ENCODE measurements at places on chromosomes 5 and 9.

GRCh38 chr9:106615118-106615889 lies 247.7 kb upstream of the ZNF462 start:
- no peak for DNase-seq

DNA sequence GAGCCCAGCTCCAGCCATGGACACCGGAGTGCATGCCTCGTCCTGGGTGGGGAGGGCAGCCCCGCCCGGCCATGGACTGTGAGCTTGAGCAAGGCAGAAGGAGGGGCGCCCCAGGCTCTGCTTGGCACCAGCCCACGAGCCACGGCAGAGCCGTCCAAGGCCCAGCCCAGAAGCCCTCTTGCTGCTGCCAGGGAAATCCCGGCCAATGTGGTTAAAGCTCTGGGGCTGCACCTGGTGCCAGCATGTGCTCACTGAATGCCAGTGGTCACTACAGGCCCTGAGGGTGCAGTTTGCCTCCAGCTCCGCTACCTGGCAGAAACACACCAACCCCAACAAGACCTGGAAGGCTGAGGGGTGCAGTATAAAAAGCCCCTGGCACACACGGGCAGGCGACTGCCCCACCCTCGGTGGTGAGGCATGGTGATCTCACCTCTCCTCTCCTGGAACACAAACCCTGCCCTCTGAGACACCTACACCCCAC lies 11.8 kb downstream of the BRD3 start:
- no peak for DNase-seq

GRCh38 chr5:60843386-60843935 lies 608 bp downstream of the ELOVL7 start:
- DNase-seq = no peak

GRCh38 chr5:849651-850301 lies 1.0 kb downstream of the ZDHHC11 start:
- no peak for DNase-seq

GRCh38 chr5:108212775-108213346 lies 169.0 kb downstream of the FBXL17 start:
- DNase-seq = no peak

DNA sequence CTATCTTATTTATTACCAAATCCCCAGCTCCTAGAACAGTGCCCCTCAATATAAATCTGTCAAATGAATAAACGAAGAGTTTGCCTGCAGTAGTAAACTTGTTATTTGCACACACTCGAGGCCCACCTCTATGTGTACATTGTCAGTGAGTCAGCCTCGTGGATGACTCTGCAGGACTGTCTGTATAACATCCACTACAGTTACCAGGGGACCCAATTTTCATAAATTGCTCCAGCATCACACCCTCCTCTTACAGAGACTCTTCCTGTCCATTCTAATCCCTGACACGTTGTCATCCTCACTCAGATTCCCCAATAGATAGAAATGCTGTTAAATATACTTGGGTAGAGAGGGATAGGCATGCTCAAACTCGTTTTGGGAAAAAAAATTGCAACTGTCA lies 478.5 kb downstream of the RAB3C start:
- no peak for DNase-seq

DNA sequence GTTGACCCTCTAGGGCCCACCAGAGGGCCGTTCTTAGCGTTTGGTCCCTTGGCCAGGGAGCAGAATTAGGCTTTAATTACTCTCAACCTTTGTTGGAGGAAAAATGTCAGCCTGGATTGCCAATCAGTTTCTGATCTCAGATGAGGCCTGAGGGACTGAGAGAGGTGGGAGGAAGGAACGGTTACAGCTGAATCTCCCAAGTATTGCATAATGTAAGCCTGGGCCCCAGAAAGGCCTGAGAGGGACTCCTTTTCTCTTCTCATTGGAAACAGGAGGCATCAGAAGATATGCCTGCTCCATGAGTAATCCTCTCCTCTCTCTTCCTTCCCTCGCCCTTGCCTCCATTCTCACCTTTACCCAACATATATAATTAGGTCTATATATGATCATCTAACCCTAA lies 105.7 kb downstream of the INSYN2B start:
- DNase-seq = no peak

GRCh38 chr9:121851641-121852091 lies 200.2 kb downstream of the DAB2IP start:
- DNase-seq = no peak

DNA sequence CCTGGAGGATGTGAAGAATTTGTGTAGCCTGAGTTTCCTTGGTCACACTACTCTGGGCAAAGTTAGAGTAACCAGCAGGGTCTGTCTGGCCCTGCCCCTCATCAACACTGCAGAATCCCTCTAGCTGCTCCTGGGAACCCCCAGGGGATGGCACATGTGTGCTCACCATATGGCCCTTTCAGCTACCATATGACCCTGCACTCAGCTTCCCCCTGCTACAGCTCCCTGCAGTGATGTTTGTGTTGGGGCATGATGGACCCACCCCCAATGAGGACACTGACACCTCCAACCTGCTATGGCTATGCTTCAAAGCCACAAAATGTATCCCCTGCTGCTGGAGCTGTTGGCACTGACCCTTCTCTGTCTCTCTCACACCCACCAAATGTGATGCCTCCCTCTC lies 152.7 kb downstream of the SNX18 start:
- DNase-seq = no peak

DNA sequence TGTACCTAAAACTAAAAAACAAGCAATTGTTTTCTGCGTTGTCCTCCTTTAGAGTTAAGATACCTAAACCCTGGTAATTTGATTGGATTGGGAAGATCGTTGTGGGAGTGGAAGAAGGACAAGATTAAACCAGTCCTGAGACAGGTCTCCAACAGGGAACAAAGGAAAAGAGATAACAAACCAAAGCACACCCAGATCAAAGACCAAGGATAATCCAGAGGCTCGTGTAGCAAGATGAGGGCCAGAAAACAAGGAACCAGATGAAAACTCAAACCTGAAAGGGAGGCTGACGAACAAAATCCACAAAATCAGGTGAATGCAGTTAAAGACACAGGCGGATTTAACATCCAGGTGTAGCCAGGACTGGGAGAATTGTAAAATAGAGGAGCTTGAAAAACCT lies 618.1 kb downstream of the SLCO4C1 start:
- no peak for DNase-seq

Measured in effector CD4-positive, alpha-beta T cell (primary cell).